ENCODE measurements at places on chromosomes 4 and X.
A peak's percentile ranks its signal among the peaks of the same experiment; 100 is the strongest.

GRCh38 chr4:79964400-79965211 lies 108.4 kb downstream of the ANTXR2 start:
- DNase-seq = no peak

DNA sequence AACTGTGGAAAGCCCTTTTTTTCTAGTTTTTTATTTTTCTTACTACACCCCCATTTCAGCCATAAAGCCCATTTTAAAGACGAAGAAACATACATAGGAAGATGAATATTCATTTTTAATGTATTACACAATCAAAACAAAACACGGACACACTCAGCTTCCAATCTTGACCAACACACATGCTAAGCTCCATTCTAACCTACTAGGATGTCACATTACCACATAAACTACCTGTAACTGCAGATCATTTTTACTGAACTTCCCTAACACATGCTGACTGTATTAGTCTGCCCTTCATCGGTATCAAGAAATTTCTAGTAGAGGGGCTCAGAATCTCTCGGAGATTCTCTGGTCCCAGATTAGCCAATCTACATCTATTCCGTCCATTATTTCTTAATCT lies 1.8 kb downstream of the CCNI start:
- DNase-seq = peak; percentile 33

GRCh38 chr4:146998157-146998556 lies 52.5 kb upstream of the TTC29 start:
- DNase-seq = no peak

DNA sequence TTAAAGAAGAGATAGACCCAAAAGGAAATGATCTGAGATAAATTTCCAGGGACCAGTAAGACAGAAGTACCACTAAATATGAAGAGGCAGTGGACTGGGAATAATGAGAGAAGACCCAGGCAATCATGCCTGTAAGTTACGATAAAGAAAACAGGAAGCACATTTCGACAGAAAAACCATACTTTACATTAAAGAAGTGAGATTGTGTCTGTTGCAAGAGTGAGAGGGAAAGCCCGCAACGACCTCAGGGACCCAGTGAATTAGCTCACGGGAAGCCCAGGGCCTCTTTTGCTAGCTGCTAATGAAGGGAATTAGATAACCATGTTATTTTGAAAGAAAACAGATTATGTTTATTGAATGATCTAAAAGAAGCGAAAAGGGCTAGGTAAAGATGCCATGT lies 28.9 kb upstream of the ACSL1 start:
- no peak for DNase-seq

- DNase-seq = peak; percentile 21
These were observed 48.6 kb upstream of the ERVMER34-1 start for GRCh38 chr4:52799813-52800212.

DNA sequence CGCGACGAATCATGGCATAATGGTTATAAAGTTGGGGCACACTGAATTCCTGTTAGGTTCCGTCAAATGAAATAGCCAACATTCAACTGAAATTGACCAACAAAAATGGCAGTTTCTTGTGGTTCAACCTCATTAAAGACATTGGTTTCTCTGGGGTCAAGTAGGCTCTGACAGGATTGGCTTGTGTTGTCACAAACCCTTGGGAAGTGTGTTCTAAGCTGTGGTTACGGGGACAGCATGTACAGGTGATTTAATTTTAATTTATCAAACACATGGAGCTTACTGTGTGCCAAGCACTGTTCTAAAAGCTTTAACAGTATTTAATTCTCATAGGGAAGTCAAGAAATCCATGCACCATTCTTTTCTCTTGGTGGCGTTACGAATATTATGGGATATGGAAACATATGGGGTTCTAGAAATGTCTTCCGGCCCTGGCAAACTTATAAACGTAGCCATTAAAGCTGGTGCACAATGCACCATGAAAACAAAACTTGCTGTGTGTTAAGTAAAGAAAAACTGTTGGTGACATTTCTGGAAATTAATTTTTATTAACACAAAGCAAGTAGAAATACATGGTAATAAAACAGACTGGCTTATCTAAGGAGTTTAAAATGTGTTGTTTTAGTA lies 891 bp downstream of the XK start:
- DNase-seq = no peak

DNA sequence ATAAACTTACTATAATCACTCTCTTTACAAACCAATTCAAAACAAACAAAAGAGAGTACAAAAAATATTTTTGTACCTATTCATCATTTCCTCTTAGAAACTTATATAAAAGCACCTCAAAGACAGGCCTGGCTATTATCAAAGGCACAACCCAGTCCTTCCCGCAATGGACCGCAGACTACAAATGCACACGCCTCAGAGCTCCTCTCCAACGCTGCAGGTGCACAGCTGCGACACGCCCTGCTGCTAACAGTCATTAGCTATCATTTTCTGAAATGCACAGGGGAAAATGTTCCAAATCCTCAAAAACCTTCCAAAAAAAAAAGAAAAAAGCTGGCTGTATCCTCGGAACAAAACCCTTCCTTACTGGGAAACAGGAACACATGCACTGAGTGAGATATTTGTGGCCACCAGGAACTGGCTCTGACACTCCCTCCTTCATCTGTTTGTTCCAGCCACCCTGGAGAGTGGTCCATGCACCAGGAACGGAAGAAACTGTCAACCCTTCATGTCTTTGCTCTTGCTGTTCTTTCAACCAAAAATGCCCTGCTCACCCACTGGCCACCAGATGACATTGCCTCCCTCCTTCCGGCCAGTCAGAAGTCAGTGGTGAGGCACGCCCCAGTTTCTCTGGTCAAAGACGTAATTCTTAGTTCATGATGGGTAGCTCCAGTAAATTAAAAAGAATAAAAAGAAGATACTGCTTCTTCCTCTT lies 16.7 kb downstream of the IRF2 start:
- DNase-seq = no peak

- no peak for DNase-seq
These were observed 130.1 kb downstream of the PDE5A start for GRCh38 chr4:119498527-119498926.

GRCh38 chrX:14528629-14529289 lies 577 bp upstream of the GLRA2 start:
- peak; percentile 74 for DNase-seq

DNA sequence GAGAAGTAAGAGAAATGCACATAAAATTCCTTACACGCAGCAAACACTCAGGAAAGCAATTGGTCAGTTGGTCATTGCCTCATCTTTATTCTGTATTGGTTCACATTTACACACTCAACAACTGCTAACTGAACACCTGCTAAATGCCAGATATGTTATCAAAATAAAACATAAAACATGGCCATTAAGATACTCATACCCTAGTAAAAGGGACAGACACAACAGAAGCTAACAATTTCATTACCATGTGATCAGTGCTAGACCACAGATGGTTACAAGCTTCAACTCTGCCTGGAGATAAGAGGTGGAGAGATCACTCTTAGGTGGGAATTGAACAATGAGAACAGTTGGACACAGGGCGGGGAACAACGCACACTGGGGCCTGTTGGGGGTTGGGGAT lies 26.2 kb downstream of the TEC start:
- no peak for DNase-seq

GRCh38 chr4:54800831-54801530 lies 143.2 kb downstream of the KIT start:
- DNase-seq = no peak

- no peak for DNase-seq
These were observed at the start of gene FGG for GRCh38 chr4:154612472-154613414. Gene FGG (minus strand): TSS chr4:154612656. CDS start chr4:154612609, 47 bp downstream.

GRCh38 chr4:128727658-128728057 lies 81.8 kb upstream of the JADE1 start:
- no peak for DNase-seq

GRCh38 chr4:119795986-119796578 lies 167.5 kb upstream of the PDE5A start:
- no peak for DNase-seq

- no peak for DNase-seq
These were observed 777.7 kb downstream of the STIM2 start for GRCh38 chr4:27638163-27638915.

- no peak for DNase-seq
These were observed 26.0 kb downstream of the PARM1 start for GRCh38 chr4:74958881-74959280.

DNA sequence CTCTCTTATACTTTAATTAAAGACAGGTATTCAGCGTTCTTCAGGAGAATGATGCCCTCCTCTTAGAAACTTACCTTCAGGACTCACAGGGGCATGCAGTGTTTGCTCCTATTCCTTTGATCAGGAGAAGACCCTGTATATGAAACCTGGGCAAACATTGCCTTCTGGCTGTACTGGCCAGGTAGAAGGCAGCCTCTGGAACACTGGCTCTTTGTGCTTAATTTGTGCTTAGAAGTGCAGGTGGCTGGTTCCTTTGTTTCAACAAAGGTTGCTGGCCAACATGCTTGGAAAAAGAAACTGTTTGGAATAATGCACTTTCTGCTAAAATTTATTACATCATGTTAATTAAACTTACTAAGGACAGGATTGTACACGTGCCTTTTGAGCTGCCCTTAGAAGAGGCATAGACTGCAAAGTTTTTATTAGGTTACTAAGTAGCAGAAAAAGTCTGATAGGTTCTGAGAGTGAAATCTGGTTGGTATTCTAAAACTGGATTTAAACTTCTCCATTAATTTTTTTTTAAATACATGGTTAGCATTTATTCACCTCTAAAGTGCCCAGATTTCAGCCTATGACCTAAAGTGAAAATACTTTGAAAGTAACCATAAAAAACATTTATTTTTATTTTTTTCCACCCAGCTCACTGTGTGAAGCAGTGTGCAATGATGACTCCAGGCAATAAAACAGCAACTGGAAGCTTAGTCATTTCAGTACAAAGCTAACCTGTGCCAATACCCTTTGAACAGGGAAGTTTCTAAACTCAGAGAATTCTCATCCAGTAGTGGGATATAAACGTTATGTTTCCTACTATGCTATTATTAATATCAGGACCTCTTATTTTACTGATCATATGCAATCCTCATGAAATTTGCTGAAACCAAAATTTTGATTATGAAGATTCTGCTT lies 11.3 kb downstream of the RASSF6 start:
- DNase-seq = peak; percentile 71

- DNase-seq = peak; percentile 72
These were observed 177.1 kb downstream of the NHS start for GRCh38 chrX:17552044-17552650.

GRCh38 chrX:45768666-45769236 lies 568.1 kb upstream of the DIPK2B start:
- DNase-seq = no peak

DNA sequence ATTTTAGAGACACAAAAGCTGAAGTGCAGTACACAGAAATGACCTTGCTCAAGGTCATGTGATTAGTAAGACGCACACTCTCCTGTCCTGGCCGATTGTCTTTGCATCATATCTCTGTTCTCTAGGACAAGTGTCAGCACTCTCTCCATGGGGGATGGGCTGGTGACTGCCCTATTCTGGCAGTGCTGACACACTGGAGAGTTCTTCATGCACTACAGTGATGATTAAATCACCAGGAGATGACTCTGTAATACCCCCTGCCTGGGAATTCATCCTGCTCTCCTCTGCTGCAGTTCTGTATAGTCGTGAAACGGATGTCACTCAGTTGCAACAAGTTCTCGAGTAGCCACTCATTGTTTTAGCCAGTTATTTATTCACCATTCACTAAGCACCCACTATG lies 5.3 kb upstream of the SHISA3 start:
- DNase-seq = no peak

DNA sequence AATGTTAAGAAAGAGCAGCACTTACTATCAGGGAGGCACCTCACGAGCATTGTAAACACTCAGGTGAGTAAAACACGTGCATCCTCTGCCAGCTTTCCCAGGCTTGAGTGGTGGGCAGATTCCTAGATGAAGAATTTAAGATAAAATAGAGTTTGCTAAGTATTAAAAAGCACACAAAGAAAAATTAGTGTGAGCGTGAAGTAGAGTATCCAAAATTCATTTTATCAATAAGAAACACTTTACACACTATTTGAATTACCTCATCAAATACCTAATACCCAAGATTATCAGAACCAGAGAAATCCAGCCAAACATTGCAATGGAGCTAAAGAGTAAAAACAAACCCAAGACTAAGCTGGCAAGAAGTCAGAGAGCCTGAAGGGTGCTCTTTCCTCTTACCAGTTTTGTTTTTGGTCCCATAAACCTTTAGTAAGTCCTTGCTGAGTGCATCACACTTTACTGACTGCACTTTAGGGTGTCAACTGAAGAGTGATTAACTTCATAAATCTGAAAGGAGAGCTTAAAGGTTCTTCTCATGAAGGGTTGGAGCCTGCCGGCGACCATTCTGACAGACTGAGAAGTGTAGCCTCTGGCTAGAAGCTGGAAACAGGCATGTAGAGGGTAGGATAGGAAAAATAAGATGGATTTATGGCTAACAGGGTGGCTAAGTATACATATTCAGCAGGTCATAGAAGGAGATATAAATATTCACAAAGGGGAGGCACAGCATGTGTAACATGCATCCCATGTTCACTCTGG lies 151.1 kb downstream of the SLC7A11 start:
- DNase-seq = no peak

Data from MCF 10A (cell line).